ENCODE measurements at places on chromosomes 13 and 19.

DNA sequence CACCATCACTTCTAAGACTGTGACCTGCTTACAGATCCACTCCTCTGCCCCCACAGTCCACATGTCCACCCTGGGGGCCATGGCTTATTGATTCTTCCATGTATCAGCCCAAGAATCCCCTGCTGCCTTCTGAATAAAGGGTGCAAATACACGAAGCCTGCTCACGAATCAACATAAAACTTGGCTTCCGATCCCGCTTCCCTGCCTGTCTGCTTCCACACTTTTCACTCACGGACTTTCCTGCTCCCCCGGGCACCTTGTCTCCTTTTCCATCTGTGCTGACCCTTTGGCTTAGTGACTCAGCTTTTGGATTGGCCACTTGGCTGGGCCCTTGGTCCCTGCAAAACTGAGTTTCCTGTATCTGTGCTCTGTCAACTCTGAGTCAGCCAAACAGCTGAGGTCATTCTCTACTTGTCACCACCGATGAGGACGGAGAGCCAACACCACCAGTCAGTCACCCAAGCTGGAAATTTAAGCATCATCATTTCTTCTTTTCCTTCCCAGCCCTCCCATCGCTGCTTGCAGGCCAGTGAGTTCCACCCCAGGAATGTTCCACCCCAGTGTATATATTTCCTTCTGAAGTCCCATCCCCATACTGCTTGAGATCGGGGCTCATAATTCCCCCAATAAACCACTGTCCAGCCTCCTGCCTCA, 11.4 kb upstream of the USP12 start:
- no peak for DNase-seq

DNA sequence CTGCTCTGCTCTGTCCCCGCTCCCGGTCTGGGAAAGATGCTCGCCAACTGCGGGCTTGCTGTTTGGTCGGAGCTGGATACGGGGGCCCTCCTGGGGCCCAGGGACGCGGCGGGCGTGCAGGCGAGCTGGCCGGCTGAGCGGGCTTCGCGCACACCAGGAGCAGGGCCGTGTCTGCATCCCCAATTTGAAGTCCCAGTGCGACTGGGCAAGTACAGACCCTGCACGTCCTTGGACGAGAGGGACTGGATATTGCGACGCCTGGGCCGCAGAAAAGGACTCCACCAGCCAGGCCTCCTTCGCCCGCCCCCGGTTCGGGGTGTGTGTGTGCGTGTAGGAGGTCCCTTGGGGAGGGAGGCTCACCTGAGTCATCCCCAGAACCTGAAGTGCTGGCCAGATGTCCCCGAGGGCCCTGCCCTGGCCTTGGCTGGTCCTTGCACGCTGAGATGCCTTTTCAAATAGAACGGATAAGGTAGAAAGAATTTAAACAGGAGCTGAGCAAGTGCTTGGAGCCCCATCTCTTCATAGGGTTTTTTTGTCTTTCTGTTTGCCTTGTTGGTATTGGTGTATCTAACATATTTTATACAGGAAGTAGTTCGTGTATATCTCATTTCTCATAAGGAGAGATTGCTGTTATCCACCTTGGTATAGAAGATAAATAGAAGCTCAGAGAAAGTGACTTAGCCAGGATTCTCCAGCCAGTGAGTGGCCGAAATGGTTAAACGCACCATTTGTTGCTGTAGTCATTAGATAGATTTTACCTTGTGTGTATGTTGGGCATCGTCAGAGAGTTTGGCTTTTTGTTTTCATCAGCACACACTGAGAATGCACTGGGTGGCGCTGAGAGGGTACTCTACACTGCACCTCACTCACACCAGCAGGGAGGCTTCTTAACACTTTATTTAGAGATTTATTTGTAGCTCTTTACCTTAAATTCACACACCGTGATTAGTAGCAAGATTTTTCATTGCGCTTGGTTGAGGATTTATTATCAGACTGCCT, 1.1 kb downstream of the NAXD start:
- no peak for DNase-seq

GRCh38 chr19:35555301-35556005, 8.0 kb downstream of the ATP4A start:
- DNase-seq = no peak

DNA sequence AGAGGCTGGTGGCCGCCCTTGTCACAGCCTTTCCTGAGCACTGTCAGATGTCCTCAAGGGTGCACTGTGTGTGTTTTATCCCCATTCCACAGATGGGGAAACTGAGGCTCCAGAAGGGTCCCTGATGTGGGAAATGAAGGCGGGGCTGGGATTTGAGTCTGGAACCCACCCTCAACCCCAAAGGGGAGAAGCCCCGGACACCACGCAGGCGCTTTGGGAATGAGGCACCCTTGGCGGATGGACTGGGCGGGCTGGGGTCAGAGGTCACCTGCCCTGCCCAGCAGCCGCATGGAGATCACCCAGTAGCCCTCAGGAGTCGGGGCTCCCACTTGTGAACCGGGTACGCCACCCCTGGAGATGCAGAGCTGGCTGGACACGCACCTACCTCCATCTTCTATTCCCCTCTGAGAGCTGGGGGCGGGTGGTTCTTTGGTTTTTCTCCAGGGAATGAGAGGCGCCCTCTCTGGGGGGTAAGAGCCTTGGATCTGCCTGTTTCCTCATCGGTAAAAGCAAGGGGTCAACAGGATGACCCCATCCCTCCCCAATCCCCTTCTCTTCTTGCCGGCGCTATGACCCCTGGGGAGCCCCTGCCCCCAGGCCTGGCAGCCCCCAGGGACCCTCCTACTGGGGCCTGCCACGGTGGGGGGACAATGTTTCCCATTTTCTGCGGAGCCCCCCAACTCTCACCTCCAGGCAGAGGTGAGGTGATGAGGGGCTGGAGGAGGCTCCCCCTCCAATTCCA, 8.3 kb upstream of the ONECUT3 start:
- no peak for DNase-seq

DNA sequence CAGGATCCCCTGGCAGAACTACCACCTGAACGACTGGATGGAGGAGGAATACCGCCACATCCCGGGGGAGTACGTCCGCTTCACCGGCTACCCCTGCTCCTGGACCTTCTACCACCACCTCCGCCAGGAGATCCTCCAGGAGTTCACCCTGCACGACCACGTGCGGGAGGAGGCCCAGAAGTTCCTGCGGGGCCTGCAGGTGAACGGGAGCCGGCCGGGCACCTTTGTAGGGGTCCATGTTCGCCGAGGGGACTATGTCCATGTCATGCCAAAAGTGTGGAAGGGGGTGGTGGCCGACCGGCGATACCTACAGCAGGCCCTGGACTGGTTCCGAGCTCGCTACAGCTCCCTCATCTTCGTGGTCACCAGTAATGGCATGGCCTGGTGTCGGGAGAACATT, 7.5 kb downstream of the FUT2 start:
- DNase-seq = no peak

GRCh38 chr19:35755550-35756376, 1.1 kb downstream of the HSPB6 start:
- DNase-seq = peak; percentile 58

DNA sequence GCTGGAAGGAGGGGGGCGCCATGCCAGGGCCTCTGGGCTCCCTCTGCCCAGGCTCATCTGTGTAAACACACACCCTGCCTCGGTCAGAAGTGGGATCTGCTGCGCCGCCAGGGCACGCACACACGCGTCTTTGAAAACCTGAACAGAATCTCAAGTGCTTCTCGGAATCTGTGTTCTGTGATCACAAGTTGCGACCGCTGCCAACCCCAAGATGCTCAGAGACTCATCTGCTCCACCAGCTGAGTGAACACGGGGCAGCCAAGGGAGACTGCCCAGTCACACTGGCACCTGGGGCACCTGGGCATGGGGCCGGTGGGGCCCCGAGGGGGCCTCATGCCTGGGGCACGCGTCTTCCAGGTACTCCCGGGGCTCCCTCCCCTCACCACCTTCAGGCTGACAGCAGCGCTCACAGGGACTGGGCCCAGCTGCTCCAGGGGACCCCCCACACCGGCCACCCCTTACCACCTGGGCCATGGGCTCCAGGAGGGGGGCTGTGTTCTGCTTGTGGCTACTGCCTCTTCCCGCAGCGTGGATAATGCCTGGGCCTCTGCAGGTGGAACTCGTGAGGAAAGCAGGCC, 59.0 kb downstream of the KLF2 start:
- DNase-seq = peak; percentile 47

- DNase-seq = no peak
Observed at GRCh38 chr13:76697288-76697687, 188.9 kb downstream of the KCTD12 start.

DNA sequence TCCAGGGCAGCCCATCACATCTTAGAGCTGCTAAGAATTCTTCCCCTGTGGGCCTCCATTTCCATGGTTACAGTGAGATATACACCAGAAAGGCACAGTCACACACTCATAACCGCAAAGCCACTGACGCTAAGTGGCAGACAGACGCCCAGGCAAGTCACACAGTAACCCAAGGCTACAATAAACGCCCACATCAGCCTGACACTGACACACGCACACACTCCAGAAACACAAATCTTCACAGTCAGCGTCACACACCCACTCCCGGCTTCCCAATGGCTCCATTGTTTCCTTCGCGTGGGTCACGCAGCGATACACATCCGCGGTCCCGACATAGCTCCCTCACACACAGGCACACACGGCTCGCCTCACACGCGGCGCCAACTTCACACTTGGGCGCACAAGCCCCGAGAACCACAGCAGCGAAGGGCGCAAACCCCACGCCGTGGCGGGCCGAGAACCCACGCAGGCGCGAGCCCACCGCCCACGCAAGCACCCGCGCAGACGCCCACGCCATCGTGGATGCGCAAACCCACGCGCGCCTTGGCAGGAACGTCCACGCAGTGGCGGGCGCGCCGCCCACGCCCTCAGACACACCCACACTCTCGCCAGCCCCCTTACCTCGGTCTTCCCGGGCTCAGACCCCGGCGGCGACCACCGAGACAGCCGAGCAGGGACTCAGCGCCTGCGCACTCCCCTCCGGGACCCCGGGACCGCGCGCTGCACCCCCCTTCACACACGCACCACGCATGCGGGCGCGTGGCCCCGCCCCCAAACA, at the start of gene ZNF667:
TSS of gene ZNF667 (minus strand) at position 695 of the 778 bp plus-strand sequence. CDS start 14,975 bp downstream, outside the sequence.
- peak; percentile 66 for DNase-seq

GRCh38 chr13:67369895-67370660, 139.9 kb upstream of the PCDH9 start:
- DNase-seq = no peak

DNA sequence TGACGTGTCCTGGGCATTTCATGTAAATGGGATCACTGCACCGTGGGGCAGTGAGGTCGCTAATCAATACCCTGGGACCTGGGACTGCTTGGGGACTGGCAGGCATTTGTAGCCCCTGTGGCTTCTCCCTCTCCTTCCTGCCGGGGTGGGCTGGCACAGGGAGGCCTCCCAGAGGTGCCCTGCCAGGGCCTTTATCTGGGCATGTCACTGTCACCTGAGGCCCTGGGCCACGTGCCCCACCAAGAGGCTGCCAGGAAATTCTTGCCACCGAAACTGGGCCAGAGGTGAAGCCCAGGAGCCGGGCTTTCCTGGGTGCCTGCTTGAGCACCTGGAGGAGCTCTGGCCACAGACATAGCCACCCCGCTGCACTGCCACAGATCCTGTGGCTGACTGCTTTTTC, 1.8 kb upstream of the NMRK2 start:
- DNase-seq = no peak

DNA sequence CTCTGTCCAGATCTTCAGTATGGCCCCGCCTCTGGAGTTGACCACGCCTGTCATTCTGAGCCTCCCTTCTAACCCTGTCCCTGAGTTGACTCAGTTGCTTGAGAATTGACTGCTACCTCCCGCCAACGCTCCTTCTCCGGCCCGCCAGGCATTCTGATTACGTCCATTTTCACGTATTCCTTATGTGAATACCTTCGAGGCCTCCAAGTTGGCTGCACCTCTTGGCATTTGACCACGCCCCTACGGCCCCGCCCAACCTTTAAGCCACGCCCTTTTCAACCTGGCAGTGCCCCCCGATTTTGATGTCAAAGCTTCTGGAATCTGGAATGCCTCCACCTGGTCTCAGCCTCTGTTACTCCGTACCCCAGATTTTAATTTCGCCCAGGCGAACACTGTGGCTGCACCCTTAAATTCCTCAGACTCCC, 1.7 kb upstream of the EML2 start:
- DNase-seq = no peak

- DNase-seq = peak; percentile 82
Observed at GRCh38 chr13:42991898-42992763, at the start of gene EPSTI1. EPSTI1 (minus strand) TSS chr13:42992241; CDS start chr13:42992165, 76 bp downstream.

DNA sequence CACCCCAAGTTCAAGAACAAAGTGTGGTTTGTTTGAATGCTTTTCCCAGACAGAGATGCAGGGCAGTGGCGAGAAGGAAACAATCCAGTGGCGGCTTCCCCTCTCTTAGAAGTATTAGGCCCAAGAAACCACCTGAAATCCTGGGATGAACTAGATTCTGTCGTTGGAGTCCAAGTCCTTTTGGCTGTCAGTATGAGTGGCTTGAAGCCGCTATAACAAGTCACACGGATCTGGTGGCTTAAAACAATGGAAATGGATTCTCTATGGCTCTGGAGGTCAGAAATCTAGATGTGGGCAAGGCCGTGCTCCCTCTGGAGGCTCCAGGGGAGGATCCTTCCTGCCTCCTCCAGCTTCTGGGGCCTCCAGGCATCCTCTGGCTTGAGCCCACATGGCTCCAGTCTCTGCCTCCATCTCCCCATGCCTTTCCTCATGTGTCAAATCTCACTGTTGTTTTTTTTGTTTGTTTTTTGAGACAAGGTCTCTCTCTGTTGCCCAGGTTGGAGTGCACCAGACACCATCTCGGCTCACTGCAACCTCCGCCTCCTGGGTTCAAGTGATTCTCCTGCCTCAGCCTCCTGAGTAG, 97.7 kb downstream of the GNG7 start:
- DNase-seq = no peak

- peak; percentile 89 for DNase-seq
Observed at GRCh38 chr19:10580979-10581631, 6.0 kb downstream of the AP1M2 start.

- DNase-seq = no peak
Observed at GRCh38 chr19:48646722-48647216, 782 bp upstream of the CA11 start.

- peak; percentile 70 for DNase-seq
Observed at GRCh38 chr19:54364775-54365257, at the start of gene LAIR1. LAIR1 (minus strand) TSS chr19:54364931; CDS start chr19:54364804, 127 bp downstream.

DNA sequence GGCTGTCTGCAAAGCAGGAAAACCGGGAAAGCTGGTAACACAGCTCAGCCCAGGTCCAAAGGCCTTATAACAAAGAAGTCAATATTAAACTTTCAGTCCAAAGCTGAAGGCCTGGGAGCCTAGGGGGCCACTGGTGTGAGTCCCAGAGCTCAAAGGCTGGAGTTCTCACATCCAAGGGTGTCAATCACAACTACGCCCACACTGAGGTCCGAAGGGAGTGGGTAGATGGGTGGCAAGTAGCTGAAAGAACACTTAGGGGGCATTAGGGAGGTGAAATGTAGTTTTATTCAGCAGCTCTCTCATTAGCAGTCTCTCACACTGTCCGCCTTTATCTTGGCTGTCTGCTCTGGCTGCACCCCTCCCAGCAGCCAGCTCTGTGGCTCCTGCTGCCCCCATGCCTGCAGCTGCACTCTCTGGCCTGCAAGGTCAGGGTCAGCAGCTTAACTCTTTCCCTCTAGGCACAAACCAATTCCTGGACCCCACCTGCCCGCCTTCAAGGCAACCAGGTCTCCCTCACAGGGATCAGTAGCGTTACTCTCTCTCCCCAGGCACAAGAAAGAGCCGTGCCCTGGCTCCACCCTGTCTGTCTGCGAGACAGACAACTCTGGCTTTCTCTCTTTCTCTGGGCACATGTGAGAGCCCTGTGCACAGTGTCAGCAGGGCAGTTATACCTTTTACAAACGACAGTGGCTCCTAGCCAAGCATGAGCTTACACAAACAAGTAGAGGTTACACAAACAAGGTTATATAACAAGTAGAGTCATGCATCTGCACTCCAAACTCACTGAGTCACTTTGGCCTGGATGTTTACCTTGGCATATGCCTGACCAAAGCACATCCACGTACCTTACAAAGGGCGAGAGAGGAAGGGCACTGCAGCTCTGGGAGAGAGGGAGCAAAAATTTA, 249.4 kb upstream of the PCDH20 start:
- no peak for DNase-seq

All from CD4-positive, alpha-beta T cell treated with Interleukin-15 for 1 hour (primary cell).